NCI-H446 treated with DMSO at 0.1 percent for 48 hours (cell line): ENCODE measurements at places on chromosomes 13 and 19.

DNA sequence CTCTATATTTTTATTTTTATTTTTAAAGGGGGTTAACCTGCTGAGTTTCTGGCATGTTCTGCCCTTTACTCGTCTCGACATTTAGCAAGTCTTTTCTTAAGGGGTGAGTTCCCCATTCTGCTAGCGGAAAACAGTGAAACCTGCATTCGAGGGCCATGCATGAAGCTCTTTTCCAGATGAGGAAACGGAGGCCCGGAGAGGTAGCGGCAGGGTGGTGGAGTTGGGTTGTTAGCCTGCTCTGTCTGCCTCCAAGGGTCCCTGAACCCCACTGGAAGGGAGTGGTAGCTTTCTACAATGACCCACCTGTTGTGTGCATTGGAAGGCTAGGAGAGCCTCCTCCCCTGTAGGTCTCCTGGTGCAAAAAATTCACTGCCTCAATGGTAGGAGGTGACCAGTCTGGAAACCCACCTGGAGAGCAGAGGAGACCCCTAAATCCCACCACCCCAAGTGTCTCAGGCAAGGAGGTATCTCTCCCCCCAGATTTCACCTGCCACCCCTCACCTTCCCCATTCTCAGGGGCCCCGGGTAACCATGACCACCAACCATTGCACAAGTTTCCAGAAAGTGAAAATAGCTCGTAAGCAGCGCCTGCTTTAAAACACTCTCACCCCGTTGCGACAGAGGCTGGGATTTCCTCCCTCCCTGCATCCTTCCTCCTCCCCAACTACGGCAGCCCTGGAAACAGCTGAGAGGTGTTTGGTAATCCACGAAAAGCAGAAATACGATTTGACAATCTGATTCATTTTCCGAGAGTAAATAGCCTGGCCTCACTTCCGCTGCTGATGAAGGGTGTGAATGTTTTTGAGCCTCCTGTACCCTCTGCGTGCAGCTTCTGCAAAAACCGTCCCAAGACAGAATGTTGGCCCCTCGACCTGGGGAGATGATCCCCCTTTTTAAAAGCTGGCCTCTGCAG, 3.5 kb downstream of the KLF2 start:
- DNase-seq, result no peak

GRCh38 chr19:47404334-47405196, 14.8 kb downstream of the MEIS3 start:
- no peak for DNase-seq

GRCh38 chr19:49863935-49864320, 3.4 kb downstream of the PNKP start:
- DNase-seq, result no peak

- DNase-seq, result peak; percentile 46
These were observed 3.7 kb downstream of the HRC start for GRCh38 chr19:49151267-49152118.

DNA sequence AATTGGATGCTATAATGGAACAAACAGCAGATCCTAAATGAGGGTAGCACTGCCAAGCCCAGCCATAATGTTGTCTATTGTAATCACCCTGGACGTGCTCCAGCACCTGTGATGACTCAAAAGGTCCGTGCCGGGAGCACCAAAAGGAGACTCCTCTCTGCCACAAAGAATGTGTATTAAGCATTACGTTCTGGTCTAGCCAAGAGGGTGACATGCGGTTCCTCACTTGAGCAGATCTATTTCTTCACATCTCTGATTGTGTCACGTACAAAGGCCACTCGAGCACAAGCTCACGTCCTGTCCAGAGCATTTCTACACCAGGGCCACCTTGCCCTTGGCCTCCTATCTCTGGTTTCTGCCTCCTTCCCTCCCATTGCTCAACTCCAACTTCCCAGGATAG, 219.9 kb upstream of the IRS2 start:
- no peak for DNase-seq

- peak; percentile 26 for DNase-seq
These were observed 7.0 kb upstream of the TLE6 start for GRCh38 chr19:2970201-2970835.

DNA sequence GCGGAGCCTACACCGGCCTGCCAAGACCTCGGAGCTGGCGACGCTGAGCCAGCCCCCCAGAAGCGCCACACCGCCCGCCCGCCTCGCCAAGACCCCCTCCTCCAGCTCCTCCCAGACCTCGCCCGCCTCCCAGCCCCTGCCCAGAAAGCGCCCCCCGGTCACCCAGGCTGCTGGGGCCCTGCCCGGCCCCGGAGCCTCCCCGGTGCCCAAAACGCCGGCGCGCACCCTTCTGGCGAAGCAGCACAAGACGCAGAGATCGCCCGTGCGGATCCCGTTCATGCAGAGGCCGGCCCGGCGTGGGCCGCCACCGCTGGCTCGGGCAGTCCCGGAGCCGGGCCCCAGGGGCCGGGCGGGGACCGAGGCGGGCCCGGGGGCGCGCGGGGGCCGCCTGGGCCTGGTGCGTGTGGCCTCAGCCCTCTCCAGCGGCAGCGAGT, 10.2 kb downstream of the C19orf25 start:
- no peak for DNase-seq

DNA sequence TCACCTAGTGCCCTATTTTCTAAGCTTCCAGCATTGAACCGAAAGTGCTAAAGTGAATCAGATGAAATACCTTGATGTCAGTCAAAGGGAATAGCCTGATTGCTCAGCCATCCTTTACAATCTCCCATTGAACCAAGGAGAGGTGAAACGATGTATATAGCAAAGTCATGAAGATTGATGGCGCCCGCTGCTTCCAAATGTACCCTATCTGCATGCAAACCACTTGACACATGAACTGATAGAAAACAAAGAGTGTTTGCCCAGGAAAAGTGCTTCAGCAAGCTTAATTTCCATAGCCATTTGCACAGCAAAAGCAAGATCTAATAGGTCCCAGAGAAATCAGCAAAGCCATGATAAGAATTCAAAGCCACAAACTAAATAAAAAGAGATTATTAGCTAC, 624.9 kb upstream of the PCDH9 start:
- no peak for DNase-seq

DNA sequence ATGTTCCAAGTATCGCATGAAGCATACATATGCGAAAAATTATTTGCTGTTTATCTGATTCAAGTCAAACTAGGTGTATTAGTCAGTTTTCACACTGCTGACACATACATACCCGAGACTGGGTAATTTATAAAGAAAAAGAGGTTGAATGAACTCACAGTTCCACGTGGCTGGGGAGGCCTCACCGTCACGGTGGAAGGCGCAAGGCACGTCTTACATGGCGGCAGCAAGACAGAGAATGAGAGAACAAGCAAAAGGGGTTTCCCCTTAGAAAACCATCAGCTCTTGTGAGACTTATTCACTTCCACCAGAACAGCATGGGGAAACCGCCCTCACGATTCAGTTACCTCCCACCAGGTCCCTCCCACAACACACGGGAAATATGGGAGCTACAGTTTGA, 13.0 kb upstream of the PROZ start:
- DNase-seq, result no peak

DNA sequence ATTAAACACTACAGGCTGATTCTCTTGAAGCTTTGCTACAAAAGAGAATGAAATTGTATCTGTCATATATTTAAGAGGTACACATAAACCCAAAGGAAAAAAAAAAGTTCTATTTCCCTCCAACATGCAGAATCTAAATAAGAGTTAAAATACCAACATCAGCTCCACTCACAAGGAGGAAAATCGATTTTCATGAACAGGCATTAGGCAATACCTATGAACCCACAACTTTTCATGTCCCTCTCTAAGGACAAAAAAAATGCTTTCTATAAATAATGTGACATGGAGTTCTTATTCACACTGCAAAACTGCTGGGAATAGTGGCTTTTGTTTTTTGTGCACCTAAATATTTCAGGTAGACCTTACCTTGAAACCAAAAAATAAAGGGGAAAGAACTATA, 192.5 kb downstream of the KLF12 start:
- no peak for DNase-seq

DNA sequence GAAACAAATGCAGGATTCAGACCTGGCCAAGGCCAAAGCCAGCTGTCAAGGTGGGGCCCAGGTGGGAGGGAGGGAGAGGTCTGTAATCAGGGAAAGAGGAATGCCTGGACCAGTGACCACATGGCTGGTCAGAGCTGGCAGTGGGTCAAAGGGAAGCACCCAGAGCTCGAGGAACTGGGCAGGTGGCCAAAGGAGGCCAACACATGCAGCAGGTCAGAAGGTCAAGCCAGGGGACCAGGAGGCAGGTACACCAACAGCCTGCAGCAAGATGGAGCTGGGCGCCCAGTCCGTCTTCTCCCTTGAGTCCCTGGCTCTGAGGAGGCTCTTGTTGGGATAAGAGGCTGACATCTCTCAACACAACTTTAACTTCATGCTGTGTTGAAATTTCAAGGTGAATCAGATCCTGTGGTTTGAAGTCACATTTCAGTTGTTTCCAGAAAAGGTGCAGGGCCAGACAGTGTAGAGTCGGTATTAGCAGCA, 17.1 kb downstream of the GPATCH1 start:
- no peak for DNase-seq

- DNase-seq, result no peak
These were observed 989 bp downstream of the ZNF766 start for GRCh38 chr19:52270266-52270885.

DNA sequence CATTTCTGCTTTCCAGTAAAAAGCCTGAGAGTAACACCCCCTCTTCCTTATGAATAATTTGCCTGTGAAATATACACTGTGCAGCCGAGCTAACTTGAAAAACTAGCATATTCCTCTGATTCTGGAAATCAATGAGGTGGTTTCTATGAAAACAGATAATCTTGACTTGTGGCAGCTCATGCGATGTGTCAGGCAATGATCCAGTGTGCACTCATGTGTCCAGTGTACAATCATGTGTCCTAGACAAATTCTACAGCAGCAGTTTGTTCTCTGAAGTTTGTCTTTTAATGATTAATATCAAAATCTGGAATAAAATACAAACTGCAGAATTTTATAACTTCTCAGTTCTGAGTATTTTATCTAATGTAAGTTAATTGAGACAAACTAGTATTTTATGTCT, 2213.9 kb upstream of the PCDH20 start:
- no peak for DNase-seq
